ENCODE measurements at places on chromosomes 13 and 19.

GRCh38 chr13:40780822-40781401 is 8.5 kb upstream of the SLC25A15 start:
- DNase-seq: peak; percentile 49

- no peak for DNase-seq
Measured at GRCh38 chr13:50277906-50278305, 262.7 kb downstream of the KCNRG start.

GRCh38 chr13:97911311-97912138 is 42.0 kb upstream of the IPO5 start:
- no peak for DNase-seq

DNA sequence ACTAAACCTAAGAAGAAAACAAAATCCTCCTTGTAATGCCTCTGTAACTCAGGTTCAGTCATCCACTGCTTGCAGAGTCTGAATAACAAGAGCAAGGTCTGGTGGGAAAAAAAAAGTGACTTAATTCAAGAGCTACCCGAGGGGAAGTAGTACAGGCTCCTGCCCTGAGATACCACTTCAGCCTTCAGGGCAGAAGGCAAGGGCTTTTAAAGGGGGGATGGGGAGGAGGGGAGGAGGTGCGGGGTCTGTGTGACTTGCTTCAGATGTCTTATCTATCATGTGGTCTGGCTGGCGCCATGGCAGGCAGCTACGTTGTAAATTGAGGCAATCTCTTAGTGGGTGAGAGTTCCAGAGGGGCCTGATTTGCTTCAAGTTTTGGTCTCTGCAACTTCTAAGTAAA is 66.7 kb downstream of the LRRC63 start:
- peak; percentile 18 for DNase-seq

- DNase-seq: no peak
Measured at GRCh38 chr19:4088975-4089374, 22.3 kb upstream of the ZBTB7A start.

- no peak for DNase-seq
Measured at GRCh38 chr13:44103429-44104196, 223.9 kb downstream of the LACC1 start.

DNA sequence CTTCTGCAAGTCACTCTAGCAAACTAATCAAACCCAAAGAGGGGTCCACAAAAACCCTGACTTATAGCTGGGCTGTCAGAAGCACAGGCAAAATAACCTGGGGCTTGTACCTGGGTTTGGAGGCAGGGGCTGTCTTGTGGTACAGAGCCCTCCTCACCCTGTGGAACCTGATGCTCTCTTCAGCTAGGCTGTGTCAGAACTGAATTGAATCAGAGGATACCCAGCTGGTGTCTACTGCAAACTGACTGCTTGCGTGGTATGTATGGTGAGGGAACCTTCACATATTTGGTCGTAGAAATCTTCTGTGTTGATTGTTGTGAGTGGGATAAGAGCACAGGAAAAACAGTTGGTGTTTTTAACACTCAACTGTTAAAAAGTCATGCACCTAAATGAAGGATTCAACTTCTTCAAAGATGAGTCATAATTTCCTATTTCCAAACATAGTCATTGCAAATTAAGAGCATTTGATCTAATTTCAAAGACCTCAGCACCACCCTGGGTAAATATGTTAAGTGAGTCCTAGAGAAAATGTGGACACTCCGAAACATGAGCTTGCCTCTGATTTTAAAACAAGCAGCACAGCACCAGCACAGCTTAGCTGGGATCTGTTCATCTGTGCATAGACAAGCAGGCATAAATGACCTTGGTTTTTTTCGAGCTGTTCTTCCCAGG is 840.2 kb downstream of the UQCRFS1 start:
- no peak for DNase-seq

DNA sequence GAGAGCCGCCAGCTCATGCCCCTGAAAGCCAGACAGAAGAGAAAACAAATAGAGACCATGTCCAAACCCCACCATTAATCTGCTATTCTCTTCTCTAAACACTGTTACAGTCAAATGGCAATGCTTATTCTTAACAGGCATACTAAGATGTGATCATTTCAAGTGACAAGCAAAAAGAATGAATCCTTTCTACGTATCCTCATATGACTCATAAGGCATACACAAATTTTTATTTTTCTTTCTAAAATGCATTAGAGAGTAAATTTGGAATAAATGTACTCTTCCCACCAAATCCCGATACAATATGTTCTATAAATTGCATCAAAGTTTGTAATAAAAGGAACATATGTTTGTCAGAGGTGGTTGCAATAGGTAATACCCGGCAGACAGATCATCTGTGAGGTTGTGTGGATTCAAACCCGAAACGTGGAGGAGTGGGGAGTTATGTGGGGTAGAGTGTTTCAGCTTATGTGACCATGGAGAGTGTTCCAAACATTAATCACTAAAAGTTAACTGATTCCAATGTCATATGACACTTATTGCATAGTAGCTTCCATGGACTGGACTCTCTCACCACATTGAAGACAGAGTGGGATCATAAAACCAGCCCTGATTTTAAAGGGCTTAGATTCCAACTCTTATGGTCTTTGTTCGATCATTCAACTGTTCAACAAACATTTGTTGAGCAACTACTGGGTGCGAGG is 213.1 kb downstream of the DCLK1 start:
- DNase-seq: no peak
